ENCODE measurements at places on chromosomes 4 and X. TPM values are rescaled to one million over a fixed set of nuclear protein-coding genes. Genes with fewer than 3 reads are reported as not detected.

DNA sequence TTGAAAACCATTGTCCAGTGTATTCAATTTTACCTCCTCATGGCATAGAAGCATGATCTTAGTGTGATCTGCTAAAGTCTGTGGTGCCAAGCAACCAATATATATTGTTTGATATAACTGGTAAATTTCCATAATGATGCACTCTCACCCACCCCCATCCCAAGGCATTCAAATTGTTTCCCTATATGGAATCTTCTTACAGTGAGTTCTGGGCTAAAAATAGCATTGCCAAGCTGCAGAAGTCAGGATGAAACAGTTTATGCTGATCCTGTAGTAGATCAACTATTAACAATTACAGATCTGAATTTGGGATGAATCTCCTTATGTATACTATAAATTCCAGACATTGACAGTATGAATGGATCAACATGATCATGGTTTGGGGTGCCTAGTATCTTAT, 20.9 kb downstream of the FGF13 start:
- DNase-seq = no peak

DNA sequence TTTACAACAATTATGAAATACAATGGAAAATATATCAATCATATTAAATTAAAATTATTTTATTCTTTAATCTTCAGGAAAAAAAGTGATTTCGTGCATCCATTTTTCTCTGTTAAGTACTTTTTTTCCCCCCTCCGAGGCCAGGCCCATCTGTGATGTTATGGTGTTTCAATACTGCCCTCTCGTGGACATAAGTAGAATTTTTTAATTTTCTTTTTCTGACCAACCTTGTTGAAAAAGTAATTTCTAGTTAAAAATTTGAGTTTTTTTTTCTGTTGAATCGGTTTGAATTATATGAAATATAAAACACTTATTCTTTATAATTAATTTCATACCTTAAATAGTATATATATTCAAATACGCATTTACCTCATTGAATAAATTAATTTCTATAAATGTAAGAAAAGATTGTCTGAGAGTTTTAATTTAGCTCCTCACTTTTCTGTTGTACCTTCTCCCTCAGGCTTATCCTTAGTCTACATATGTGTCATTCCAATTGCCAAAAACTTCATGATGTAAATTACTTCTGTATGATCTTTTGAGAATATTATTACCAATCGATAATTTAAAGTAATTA, 175.8 kb upstream of the TECRL start:
- peak; percentile 3 for DNase-seq

DNA sequence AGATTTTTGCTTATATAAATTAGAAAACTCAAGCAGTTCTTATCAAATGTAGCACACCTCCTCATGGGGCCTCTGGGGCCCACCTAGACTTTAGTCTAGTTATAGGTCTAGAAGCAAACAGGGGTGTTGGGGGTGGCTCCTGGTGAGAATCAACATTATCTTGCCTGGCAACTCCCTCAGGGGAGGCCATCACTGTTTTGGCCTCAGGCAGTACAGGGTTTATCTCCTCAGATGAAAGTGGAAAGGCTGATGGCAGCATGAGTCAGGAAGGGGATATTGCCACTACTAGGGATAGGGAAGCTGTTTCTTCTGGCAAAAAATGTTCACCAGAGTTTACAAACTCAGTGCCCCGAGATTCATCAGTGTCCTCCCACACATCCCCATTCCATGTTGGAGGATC, 232.4 kb upstream of the BMP3 start:
- DNase-seq = no peak

- no peak for DNase-seq
These were observed 112.9 kb downstream of the FRYL start for GRCh38 chr4:48667148-48667547.

DNA sequence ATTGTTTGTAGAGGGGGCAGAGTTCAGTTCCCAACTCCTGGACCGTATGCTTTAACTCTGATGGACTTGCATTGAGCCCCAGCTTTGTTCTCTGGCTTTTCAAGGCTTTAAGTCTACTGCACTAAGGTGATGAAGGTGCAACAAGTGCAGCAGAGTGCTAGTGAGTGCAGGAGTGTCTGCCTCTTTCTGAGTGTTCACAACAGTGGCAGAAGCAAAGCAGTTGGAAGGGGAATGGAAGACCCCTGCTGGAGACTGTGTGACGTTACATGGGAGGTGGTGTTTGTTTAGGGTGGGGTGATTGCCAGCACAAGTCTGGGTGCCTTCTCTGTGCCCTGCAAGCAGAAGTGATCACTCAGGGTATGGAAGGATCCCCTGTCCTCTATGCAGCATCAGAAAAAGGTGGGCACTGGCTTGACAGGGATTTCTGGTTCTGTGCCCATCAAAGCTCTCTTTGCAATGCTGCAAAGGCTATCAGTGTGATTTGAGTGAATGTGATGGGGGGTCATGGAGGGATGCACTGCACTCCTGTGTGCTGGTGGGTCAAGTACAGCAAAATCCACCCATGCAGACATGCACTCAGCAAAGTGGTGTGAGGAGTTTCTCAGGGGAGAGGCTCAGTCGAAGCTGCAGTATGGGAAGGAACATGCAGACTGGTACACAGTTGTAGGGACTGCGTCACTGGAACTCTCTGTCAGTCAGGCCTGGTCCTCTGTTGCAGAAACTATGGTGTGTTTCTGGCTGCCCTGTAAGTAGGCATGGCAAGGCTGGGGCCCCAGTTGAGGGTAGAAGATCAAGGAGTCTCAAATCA, 70.9 kb upstream of the UGT2B7 start:
- peak; percentile 2 for DNase-seq

DNA sequence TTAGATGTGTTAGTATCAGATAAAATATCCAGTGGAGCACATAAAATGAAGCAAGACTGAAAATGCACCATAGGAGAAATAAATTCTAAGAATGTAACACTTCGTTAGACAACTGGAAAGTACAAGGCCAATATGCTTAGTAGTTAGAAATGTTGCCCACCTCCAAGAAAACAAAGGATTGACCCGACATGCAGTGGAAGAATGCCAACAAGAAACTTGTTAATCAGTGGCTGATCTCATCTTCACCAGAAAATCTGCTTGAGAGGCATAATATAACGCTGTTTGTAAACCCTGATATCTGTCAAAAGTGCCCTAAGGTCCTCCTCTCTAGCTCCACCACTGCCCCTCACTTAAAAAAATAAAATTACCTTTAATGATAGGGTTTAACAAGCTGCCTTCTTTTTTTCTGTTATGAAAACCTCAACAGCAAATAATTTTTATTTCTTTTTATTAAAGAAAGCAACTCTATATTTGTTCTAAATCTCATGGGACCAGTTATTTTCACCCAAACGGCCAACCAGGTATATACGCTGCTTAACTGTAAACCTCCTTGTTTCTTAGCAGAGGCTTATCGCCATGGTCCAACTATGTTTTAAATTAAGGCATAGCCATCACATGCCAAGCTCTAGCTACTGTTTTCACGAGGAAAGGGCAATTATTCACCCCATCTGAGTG, 1.8 kb downstream of the RASGEF1B start:
- DNase-seq = no peak

DNA sequence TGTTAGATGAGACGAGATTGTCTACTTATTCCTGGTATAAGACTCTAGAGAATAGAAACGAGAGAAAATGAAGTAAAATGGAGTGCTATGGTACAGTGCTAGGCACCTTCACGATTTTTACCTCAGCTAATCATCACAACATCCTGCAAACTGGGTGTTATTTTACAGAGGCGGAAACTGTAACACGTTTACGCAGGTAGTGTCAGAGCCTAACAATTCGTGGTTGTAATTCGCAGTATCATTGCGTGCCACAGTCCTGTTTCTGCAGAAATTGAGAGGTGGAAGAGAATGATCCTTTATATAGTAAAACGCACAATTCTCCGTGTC, 383 bp upstream of the TBC1D19 start:
- DNase-seq = no peak

DNA sequence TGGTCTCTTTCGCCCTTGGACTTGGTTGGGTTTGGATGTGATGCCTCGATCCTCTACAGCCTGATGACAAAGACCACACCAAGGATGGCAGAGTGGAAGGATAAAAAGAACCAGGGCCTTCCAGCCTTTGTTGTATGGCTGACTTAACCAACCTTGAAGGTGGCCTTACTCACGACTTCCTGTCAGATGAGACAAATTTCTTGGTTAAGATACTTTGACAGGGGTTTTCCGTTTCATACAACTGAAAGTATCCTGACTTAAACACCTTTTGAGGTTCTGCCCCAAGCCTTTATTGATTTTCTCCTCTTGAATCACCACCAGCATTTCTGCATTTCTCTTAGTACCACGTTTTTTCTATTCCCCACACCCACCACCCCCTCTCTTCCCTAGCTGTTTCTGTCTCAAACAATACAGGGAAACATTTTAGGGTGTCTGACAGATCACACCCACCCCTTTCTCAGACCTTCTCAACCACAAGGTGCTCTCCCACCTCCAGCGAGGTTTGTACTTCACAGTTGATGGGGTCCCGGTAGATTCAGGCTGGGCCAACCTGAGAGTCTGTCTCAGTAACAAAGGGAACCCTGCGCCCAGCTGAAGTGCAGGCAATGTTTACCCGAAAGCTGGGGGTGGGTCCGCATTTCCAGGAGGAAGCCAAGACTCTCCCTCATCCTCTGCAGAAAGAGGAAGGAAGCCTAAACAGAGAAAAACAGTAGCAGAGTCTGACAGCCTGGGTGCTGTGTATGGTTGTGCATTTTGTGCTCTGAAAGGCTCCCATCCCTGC, 5.0 kb upstream of the TSPAN5 start:
- no peak for DNase-seq

DNA sequence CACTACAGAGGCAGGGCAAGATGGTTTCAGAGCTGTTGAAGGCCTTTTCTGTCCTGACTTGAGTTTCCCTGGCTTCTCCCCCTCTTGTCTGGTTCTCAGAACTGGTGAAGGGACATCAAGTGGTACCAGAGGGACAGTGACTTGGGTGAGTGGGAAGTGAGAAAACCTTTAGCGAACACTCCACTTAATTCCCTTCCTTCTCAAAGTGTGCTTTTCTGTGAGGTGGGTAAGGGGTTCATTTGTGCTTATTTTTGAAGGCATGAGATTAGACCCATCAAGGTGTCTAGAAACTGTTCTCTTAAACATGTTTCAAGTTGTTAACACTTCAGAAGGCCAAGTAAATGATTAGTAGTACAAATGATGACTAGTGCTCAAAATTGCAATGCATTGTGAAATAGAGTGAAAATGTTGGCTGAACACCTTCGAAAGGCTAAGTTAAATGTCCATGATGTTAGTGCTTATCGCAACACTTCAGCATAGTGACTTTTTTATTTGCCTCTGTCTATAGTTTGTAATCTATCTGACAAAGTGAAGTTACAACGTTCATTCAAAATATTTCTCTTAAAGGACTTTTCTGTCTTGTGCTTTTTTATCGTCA, 2.8 kb downstream of the AREG start:
- DNase-seq = no peak

DNA sequence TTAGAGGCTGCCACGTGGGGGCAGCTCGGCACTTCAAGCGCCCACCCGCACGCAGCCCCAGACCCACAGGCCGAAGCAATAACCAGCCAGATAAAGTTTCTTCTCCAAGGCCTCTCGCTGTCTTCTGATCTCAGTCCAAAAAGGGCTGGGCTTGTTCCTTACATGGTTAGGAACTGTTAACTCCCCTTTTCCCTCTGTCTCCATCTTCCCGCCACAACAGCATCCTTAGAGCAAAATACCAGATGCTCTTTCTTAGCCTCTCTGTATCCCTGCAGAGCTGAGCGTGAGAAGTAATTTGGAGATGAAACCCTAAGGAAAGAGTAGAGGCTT, 23.4 kb upstream of the KIAA1210 start:
- no peak for DNase-seq

DNA sequence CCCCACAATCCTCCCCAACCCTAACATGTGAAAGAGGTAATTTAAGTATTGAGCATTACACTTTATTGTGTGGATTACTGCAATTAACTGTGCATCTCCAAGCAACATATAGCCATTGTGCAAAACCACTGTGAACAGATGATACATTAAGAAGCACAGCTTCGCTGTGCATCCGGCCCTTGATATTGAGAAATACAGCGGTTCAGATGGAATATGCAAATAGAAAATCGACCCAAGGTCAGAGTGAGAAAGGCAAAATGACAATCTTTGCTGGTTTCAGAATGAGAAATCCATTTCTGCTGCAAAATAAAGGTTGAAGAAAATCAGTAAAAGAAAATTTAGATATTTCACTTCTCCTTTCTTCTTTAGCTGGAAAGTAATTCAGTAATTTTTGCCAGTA, 805.9 kb upstream of the GRID2 start:
- DNase-seq = no peak

Gene SCML2
- 5.2 TPM for total RNA-seq

Gene TNIP3
- not detected for total RNA-seq

Gene MAOB
- 28.2 TPM for total RNA-seq

Measured in HCT116 (cell line).